Activated naive CD8-positive, alpha-beta T cell treated with anti-CD3 and anti-CD28 coated beads, Interleukin-2, amount 10 ng/mL, durations not matched to agents 7 days and 5 days (primary cell): ENCODE measurements at places on chromosomes 4 and X.

DNA sequence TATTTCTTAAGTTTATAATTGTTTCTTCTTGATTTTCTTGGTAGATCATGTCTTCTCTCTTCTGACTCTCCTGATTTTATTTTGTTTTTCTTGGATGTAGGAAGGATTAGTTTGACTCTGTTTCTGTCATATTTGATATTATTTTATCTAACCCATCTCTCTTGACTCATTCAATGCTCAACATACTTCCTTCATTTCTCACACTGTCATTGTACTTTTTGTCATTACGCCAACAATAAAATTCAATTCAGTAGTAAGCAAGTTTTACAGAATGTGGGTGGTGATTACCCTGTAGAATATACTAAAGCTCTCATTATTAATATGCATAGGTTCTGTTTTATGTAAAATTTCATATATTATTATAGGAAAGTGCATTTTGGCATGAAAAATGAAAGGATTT lies 1303.0 kb upstream of the AGA start:
- no peak for DNase-seq
- no peak overlapping the region for H3K4me3 ChIP-seq
- H3K27ac ChIP-seq = no peak overlapping the region

DNA sequence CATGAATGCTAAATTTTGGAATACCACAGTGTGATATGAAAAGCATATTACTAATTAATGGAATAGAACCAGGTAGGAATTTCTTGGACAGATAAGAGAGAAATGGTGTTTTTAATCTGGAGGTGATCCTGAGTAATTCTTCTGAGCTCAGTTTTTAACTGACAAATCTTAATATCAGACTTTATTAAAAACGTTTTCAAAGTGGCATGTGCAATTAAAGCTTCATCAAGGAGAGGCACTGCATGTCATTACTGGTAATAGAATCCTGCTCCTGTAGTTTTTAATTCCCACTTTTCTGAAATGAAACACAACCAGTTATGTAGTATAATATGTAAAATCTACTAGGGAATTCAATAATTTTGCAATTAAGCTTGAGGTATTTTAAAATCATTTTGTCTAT lies 7.0 kb upstream of the PTTG2 start:
- peaks cover 7% of the 10 kb centered on the region for H3K4me1 ChIP-seq
- no peak for DNase-seq
- H3K36me3 ChIP-seq = peaks cover 50% of the 10 kb centered on the region
- no peak overlapping the region for H3K27ac ChIP-seq
- no peak overlapping the region for H3K4me3 ChIP-seq

DNA sequence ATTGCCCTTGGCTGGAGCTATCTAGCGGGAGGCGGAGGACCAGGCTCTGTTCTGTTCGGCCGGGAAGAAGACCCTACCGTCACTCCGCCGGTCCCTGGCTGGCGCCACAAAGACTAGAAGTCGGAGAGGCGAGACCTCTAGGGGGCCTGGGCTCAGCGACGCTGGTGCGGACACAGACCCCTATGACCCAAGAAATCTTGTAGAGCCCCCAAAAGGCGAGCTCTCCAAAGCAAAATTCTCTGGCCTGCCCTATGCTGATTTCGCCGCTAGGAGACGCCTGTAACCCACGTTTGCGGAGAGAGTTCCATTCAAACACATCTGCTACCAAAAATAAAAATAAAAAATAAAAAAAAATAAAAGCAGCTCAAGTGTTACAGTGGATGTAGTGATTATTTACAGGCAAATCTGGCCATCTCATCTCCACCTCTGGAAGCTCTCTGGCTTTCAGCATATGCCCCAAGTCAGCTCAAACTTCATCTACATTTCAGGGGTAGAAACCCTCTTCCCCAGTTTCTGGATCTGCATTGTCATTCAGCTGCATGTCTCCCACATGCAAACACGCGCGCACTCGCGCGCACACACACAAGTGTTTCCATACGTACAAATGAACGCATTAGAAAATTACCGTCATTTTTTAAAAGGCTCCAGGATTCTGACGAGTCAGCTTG lies 2.4 kb upstream of the PCDH10 start:
- H3K27me3 ChIP-seq = peaks cover 52% of the 10 kb centered on the region
- peaks cover 9% of the 10 kb centered on the region for H3K4me1 ChIP-seq
- H3K36me3 ChIP-seq = no peaks in the 10 kb centered on the region

DNA sequence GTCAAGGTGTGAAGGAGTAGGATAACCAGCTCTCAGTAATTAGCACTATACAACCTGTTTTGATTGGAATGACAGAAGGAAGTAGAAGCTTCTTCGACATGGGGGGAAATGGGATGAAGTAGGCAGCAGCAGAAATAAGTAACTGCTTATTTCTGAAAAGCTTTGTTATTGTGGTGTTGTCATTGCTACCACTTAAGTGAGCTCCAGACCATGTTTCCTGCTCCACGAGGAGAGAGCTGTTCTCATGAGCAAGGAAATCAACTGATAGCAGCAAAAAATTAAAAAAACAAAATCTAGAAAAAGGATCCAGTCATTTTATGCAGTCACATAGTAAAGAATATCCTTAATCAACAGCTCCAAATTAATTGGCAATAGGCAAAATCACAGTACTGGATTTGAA lies 106.1 kb upstream of the TLL1 start:
- no peaks in the 10 kb centered on the region for H3K4me1 ChIP-seq
- no peak for DNase-seq
- H3K36me3 ChIP-seq = no peaks in the 10 kb centered on the region
- H3K4me3 ChIP-seq = no peak overlapping the region

- H3K27ac ChIP-seq = no peak overlapping the region
- no peak overlapping the region for H3K4me3 ChIP-seq
- peaks cover 21% of the 10 kb centered on the region for H3K27me3 ChIP-seq
- no peak for DNase-seq
- no peaks in the 10 kb centered on the region for H3K4me1 ChIP-seq
Measured at GRCh38 chr4:173381610-173382009, 10.9 kb downstream of the SAP30 start.

DNA sequence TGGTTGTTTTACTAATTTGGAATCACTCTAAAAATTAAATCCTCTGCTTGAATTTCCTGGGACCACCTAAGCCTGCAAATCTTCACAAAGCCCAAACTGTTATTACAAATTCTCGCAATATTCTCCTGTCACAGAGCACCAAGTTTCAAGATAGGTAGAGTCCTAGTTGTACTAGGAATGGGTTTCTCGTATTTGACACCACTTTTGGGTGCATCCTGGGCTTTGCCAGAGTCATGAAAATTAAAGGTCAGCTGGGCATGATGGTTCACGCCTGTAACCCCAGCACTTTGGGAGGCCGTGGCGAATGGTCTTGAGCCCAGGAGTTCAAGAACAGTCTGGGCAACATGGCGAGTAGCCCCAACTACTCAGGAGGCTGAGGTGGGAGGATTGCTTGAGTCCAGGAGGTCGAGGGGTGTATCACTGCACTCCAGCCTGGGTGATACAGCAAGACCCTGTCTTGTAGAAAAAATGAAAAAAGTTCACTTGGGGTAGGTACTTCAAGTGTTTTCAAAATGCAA lies 30.6 kb upstream of the MANBA start:
- no peaks in the 10 kb centered on the region for H3K27me3 ChIP-seq
- peak overlapping the region; percentile 31 for H3K27ac ChIP-seq
- peaks cover 7% of the 10 kb centered on the region for H3K4me1 ChIP-seq
- no peak for DNase-seq
